ENCODE measurements at places on chromosomes 16 and 17.

GRCh38 chr17:76053246-76054111 lies 18.8 kb downstream of the SRP68 start:
- no peak for DNase-seq

DNA sequence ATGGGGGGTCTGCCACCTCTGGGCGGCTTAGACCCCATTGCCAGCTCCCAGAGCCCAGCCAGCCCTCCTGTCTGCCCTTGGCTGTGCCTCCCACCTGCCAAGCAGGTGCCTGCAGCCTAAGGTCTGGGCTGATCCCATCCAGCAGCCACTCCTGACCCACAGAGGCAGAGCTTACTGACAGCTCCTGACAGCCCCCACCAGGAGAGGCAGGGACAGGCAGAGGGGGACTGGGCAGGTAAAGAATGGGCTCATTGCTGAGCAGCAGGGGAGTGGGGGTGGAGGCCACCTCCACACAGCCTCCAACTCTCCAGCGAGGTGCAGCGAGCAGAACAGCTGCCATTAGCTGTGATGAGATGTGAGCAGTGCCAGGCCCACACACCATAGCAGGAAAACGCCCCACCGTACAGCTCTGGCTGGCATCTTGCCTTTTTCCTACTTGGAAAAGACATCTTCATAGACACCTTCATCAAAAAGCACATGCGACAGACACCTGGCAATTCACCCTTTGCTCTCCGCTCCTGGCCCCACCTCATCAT lies 164.4 kb downstream of the C16orf78 start:
- no peak for DNase-seq

GRCh38 chr17:81524865-81525159 lies 3.4 kb upstream of the FSCN2 start:
- DNase-seq: no peak

- no peak for DNase-seq
These were observed 436.2 kb upstream of the ZFHX3 start for GRCh38 chr16:73483934-73484711.

DNA sequence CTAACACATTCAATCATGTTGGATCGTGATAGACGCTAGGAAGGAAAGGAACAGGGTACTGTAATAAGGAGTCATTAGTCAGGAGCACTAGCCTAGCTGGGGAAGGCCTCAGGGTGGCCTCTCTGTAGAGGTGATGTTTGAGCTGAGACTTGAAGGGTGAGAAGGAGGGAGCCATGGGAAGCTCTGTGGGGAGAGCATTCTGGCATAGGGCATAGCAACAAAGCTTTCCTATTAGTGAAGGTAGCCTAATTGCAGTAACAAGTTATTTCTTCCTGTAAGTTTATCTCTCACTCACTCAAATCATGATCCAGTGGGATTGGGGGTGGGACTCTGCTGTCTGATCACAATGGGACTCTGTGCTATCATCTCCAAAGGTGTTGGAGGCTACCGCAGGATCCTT lies 16.1 kb downstream of the PLCG2 start:
- no peak for DNase-seq
